ENCODE measurements at places on chromosomes 6 and 20.

GRCh38 chr6:161459008-161459615, 185.3 kb upstream of the AGPAT4 start:
- no peak for DNase-seq

DNA sequence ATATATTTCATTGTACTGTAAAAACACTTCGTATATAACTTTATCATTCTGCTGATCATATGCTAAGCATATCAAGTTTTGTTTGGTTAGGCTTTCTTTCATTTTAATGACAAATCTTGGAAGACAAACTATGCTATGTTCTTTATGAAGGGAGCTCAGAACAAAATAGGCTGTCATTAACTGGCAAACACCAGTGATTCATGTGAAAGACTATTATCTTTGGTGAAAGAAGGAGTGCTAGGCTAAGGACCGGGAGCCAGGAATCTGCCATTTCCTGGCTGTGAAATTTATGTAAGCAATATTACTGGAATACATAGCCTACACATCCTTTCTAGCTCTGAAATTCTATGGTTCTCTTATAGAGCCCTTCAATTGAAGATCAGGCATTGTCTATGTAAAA, 136.2 kb upstream of the CCN2 start:
- no peak for DNase-seq

GRCh38 chr6:156776470-156776839, 723 bp upstream of the ARID1B start:
- DNase-seq = no peak

GRCh38 chr6:43772681-43773049, 2.7 kb downstream of the VEGFA start:
- no peak for DNase-seq

DNA sequence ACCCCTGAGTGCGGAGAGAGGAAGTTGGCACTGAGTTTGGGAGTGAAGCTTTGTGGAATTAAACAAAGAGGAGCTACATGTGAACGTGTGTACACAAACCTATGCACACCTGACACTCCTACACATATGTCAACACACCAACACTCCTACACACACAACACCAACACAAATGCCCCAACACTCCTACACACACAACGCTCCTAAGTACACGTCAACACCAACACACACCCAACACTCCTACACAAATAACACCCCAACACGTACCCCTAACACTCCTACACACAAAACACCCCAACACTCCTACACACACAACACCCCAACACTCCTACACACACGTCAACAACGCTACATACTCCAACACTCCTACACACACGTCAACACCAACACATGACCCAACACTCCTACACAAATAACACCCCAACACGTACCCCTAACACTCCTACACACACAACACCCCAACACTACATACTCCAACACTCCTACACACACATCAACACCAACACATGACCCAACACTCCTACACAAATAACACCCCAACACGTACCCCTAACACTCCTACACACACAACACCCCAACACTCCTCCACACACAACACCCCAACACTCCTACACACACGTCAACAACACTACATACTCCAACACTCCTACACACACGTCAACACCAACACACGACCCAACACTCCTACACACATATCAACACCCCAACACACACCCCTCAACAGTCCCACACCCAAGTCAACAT, 40.1 kb upstream of the ZBP1 start:
- DNase-seq = no peak

GRCh38 chr20:49539481-49540231, 28.3 kb downstream of the PTGIS start:
- no peak for DNase-seq

DNA sequence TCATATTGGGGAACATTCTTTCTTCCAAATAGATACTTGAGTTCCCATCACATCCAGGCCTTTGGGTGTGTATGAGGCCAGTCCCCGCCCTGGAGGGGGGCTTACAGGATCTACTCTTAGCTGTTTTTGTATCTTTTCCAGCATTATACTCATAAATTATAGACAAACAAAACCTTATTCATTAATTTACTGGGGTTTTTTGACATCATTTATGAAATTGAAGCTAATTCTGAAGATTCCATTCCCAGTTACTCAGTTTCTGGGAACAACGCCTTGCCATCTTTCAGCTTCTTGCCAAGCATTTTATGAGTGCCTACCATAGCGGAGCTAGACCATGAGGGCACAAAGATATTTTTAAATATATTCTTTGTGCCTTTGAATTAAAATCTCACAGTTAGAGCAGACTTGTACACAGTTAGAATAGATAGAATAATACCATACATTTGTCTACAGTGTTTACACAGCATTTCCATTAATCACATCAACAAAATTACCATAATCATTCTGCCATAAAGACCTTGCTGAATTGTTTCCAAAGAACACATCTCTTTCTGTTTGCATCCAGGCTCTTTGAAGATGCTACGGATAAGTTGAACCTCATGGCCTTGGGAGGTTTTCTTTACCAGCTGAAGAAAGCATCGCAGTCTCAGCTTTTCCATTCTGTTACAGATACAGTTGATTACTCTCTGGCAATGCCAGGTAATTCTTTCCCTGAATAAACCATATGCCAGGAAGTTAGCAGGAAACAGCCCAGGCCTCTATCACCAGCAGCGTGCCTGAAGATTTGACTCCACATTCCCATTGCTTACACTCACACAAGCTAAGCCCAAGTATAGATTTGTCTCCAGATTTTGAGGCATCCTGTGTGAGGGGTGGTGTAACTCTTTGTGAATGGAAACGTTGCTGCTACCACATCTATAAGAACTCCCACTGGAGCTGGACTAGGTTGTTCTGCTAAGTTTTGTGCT, 75.4 kb upstream of the PBOV1 start:
- DNase-seq = no peak

DNA sequence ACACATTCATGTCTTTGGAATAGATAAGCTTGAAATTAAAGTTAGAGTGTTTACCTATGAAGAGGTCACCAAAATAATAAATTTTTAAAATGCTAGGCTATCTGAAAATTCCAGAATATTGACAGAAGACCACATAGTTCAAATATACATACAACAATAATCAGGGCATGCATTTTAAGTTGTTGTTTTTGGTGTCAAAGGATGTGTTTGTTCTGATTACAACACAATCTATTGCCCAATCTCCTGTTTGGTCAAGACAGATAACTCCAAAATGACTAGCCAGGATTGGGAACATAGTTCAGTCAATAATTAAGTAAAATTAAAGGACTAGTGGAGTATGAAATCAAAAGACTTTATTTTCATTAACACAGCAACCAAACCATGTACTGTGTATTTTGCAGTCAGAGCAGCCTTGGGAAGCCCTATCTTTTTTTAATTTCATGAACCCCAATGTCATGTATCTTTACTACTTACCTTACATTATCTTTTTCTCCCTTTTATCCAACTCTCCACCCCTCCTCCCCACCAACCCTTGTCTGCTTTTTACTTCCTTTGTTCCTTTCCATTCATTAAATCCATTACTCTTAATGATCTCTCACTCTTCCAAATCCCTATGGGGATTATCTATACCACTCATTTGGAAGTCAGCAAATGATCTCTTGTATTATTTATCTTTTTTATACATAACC, 111.2 kb downstream of the CDK19 start:
- DNase-seq = no peak

DNA sequence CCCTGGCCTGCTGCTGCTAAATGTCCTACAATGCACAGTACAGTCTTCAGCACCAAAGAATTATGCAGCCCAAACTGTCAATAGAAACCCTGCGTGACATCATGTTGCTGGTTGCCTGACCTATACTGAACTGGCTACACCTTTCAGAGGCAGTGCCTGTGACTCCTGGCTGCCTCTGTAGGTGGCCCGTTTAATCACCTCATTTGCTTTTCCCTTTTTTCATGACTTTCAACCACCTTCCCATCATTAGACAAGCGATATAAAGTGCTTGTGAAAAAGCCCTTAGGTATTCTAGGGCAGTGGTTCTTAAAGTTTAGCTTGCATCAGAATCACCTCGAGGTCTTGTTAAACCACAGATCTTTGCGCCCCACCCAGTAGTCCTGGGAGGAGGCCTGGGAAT, 33.0 kb upstream of the RIPOR2 start:
- DNase-seq = no peak

GRCh38 chr6:49979584-49979983, 10.2 kb upstream of the DEFB113 start:
- no peak for DNase-seq

- DNase-seq = no peak
These were observed 31.8 kb upstream of the RSPO4 start for GRCh38 chr20:1033751-1034414.

GRCh38 chr6:154247119-154247861, 109.3 kb downstream of the IPCEF1 start:
- DNase-seq = no peak

GRCh38 chr20:62236200-62236599, 2.1 kb upstream of the OSBPL2 start:
- DNase-seq = no peak

DNA sequence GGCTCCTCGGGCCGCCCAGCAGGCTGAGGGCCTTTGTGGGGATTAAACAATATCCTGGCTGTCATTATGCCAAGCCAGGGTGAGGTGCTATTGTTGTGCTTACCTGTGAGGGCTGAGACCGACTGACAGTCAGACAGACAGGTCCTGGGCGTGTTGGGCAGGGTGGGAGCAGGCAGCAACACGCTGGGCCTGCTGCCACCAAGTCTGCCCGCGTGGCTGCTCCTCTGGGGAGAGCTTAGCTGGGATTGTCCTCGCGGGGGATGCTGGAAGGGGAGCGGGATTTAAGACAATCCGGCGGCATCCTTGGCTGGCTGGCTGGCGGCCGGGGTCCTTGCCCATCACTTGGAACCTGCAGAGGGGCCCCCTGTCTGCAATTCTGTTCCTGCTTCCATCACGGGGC, 20.0 kb downstream of the ITPR3 start:
- no peak for DNase-seq

- DNase-seq = no peak
These were observed 7.5 kb upstream of the TMEM14B start for GRCh38 chr6:10740061-10740460.

GRCh38 chr20:15278041-15278440, 940.6 kb upstream of the FLRT3 start:
- DNase-seq = no peak

- DNase-seq = no peak
These were observed 53.4 kb upstream of the CD93 start for GRCh38 chr20:23139524-23139923.

GRCh38 chr6:35489995-35490791, 6.7 kb downstream of the TEAD3 start:
- DNase-seq = no peak

DNA sequence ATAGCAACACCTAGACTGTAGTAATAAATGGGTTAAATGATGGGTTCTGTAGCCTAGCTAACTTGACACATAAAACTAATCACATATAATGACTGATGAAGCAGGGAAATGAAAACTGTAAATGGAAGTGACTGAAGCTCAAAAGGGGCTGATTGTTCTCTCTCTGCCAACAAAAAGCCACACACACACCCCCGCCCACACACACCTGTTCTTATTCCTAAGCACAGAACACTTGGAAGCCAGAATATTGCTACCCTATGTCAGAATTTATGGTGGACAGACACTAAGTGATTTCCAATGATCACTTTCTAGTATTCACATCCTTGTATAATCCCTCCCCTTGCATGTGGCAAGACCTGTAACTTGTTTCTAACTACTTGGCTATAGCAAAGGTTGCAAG, 603.5 kb downstream of the UTRN start:
- DNase-seq = no peak

DNA sequence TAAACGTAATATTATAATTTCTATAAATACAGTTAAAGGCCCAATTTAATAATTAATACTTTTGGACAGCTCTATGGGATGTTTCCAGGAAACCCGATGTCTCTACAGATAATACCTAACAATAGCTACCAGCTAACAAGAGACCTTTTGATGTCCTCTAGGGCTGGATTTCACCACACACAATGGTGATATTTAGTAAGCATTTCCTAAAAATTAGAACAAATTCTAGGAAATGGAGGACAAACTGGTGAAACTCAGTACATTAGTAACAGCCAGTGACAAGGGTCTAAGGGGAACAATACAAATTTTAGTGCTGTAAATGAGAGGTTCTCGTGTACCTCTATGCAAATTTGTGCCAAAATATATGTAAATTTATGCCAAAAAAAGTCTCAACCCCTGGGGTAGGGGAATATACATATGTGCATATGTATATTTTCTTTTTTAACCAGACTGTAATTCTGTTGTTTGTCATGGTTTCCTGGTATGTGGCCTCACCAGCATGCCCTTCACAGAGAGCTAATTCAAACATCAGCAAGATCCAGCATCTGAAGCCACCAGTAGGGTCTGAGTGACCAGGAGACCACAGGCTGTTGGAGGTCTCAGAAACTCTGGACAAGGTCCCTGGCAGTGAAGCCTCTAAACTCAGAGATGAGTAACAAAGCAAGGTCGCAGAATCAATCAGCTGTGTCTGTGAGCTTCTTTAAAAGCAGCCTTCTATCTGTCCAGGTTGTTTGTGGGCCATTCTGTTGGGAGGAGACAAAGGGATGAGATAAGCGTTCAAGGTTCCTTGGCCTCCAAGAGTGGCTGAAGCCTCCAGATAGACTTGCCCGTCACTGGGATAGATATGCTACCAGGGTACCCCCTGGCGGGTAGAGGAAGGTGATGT, 235.1 kb upstream of the RREB1 start:
- no peak for DNase-seq

GRCh38 chr20:13996265-13996664, 949 bp downstream of the MACROD2 start:
- no peak for DNase-seq

Measured in cortex of kidney (tissue), 1 donor.